Mucosa of descending colon (tissue), 3 donors: ENCODE measurements at places on chromosomes 7 and 10. TPM values are rescaled to one million over a fixed set of nuclear protein-coding genes. Genes with fewer than 3 reads are reported as not detected.

GRCh38 chr7:132738254-132738653 lies 162.0 kb upstream of the PLXNA4 start:
- DNase-seq, result no peak

MSRB2 gene
- total RNA-seq, result 35.1 TPM

GJD4 gene
- not detected for total RNA-seq

DNA sequence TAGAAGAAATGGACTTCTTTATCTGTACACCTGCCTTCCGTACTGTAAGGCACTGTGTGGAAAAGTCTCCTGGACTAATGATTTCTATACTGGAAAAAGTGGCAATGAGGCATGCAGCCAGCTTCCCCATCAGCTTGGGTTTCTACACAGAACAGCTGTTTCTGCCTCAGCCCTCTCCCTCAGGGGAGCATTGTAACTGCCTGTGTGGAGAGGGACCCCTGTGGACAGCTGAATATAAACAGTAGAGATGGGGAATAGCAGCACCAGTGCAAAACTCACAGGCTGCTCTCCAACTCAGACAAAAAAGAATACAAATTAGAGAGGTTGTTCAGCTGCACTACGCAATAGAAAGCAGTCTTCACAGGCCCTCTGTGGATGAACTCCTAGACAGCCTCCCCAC lies 451.3 kb upstream of the MBL2 start:
- no peak for DNase-seq

DNA sequence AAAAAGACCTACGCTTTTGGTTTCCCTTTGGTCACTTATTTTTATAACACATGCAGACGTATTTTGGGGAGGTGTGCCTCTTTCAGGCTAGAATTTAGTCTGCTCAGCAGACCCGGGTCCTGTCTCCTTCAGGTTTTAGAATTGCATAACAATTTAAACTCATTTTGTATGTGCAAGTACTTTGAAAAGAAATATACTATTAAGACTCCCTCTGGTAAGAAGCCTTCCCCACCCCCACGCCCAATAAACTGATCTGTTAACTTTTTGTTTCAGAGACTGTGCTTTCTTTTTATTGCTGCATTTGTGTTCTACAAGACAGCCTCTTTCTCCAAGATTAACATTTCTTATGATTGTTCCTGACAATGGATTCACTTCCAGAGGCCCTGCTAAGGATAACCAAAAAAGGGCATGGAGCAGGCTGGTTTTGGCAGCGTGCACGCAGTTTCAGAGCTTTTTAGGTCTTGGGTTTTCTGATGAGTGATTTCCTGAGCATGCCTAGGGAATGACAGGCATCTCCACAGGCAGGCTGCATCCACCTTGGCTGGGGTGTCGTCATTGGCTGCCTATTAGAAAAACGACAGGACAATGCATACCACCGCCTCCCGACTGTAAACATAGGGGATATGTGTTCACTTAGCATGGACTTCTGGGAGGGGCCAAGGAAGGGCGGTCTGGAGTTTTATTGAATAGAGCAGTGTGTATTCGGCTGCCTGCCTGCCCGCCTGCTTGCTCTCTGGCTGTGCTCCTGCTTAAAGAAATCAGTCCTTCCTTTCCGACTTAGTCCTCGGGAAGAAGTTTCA lies at the start of gene CALD1:
Gene CALD1 (plus strand): TSS at position 694 of the 800 bp plus-strand sequence. CDS start 88,100 bp downstream, outside the sequence.
- peak; percentile 53 for DNase-seq

- DNase-seq, result no peak
Observed at GRCh38 chr10:48568546-48568945, 36.3 kb downstream of the ARHGAP22 start.

LRIT1 gene
- total RNA-seq, result not detected

GRCh38 chr7:11170863-11171568 lies 197.3 kb downstream of the PHF14 start:
- DNase-seq, result no peak

DNA sequence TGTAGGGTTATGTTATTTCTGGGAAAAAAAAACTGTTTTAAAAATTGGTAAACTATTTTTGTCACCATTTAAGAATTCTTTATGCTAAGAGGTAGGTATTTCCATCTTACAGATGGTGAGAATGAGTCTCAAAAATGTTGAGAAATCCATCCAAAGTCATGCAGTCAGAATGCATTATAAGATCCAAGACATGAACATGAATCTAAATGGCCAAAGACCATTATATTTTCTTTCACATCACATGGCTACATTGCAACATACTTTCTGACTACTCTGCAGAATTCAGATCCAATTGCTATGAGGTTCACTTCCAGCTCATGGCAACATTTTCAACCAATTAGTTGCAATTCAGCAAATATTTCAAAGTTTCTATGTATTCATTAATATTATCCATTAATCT lies 181.2 kb downstream of the TWIST1 start:
- no peak for DNase-seq

- DNase-seq, result no peak
Observed at GRCh38 chr10:88889559-88890337, 9.7 kb downstream of the STAMBPL1 start.

DNA sequence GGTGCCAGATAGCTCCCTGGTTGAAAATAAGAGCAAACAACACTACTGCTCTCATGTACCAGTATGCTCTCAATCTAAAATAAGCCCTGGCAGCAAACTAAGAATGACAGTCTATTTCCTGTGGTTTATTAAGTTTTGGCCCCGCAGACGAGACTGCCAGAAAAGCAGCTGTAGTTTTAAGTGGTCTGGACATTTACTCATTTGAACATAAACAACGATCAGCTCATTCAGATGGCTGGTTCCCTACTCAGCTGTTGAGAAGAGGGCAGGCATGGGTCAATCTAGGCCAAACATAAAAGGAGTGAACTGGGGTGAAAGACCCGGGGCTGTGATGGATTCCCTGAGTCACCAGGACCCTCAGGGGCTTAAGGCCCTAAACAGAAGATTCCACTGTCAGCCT lies 4.5 kb downstream of the TRIL start:
- DNase-seq, result no peak

DNA sequence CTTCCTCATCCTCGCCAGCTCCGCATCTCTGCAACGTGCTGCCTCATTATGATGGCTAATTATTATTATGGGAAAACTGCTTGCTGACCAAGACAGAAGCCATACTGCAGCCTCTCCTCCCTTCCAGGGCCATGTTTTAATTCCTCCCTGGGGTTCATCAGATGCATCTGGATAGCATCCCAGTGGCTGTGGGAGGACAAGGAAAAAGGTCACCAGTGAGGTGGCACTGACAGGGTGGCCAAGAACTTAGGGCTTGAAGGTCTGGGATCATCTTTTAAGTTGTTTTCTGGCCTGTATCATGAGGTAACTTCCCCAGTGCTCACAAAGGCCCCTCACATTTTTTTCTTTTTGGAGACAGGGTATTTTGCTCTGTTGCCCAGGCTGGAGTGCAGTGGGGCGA lies 39.6 kb downstream of the KCNH2 start:
- no peak for DNase-seq

PHYHIPL gene
- 3.1 TPM for total RNA-seq

DNA sequence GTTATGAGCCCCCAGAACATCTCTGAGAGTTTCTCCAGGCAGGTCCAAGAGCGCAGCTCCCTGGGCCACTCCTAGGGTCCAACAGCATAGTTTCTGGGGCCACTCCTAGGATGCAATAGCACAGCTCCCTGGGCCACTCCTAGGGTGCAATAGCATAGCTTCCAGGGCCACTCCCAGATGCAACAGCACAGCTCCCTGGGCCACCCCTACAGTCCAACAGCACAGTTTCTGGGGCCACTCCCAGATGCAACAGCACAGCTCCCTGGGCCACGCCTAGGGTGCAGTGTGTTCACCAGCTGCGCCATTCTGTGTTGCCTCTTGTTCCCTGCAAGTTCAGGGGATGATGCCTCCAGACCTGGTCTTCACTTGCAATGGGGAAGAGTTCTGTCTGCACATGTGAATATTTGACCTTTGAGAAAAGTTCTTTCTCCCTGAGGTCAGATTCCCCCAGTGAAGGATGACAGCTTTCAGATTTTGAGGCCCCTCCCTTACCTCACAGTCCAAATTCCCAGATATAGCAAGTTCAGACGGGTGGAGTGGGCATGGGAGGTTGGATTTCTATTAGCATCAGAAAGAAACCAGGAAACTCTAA lies 43.0 kb upstream of the LEP start:
- DNase-seq, result no peak

LMOD2 gene
- total RNA-seq, result not detected

OR2A42 gene
- total RNA-seq, result not detected

SFMBT2 gene
- total RNA-seq, result 8.8 TPM

DNA sequence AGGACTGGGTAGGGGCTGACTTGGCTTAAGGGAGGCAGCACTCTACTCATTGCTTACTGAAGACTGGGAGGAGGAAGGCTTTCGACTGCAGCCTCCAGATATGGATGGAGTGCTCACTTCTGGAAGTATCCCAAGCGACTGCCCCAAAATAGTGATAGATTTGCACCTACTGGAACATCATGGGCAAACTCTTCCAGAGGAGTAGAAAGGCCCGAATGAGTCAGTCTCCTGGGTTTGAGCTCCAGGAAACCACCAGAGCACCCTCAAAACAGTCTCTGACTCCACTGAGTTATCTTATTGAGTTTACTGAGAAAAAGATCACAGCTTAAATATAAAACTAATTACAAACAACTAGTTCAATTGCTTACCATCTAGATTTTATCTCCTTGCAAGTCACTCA lies 37.2 kb upstream of the PDLIM1 start:
- no peak for DNase-seq

DNA sequence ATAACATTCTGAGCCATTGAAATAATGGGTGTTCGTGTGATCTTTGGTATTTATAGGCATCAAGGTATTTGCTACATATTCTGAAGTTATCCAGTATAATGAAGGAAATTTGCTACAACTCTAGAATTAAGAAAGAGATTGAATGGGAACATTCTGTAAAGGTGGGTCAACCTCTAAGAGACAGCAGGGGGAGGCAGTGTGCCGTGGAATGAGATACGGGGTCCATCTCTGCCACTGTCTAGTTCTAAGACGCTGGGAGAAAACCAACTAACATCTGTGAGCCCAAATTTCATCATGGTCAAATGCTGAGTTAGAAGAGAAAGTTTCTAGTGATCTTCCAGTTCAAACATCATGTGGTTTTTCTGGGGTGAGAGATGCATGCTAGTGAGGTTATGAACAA lies 368.9 kb downstream of the SORCS1 start:
- DNase-seq, result peak; percentile 38

GRCh38 chr7:50145801-50146338 lies 52.8 kb upstream of the ZPBP start:
- no peak for DNase-seq

PARP12 gene
- total RNA-seq, result 77.0 TPM

- no peak for DNase-seq
Observed at GRCh38 chr10:48653944-48654698, 30.6 kb upstream of the WDFY4 start.

KIAA1217 gene
- total RNA-seq, result 94.5 TPM

GRCh38 chr7:12709726-12710502 lies 22.5 kb downstream of the ARL4A start:
- DNase-seq, result no peak

- no peak for DNase-seq
Observed at GRCh38 chr10:126561294-126561920, 109.1 kb downstream of the C10orf90 start.

GRCh38 chr10:114432566-114433093 lies 28.3 kb upstream of the AFAP1L2 start:
- DNase-seq, result no peak

DNA sequence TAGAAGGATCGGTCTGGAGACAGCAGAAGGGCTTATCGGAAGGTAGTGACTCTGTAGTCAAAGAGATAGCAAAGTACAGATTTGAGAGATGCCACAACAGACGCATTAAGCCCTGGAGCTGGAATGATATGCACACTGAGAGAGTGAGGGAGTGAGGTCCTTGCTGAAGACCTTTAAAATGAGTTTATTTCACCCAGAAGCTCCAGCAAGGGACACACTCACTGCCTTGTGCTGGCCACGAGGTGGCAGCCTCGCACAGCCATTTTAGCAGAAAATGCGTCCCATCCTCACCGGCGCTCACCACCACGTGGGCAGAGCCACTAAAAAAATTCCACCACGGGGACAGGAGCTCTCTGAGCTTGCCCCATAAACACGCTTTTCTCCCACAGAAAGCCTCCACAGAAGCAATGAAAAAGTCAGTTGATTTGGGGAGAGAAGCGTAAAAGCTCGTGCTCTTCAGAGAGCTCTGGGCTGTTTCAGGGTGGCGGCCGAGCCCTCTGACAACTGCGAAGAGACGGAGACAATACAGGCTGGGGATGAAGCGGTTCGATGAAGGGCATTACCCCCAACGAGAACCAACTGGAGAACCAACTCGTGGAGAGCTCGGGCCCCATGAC lies 163.0 kb upstream of the KLF14 start:
- peak; percentile 71 for DNase-seq

GRCh38 chr7:101112233-101112632 lies 14.7 kb upstream of the SERPINE1 start:
- no peak for DNase-seq

WIPF3 gene
- total RNA-seq, result 0.89 TPM

DNA sequence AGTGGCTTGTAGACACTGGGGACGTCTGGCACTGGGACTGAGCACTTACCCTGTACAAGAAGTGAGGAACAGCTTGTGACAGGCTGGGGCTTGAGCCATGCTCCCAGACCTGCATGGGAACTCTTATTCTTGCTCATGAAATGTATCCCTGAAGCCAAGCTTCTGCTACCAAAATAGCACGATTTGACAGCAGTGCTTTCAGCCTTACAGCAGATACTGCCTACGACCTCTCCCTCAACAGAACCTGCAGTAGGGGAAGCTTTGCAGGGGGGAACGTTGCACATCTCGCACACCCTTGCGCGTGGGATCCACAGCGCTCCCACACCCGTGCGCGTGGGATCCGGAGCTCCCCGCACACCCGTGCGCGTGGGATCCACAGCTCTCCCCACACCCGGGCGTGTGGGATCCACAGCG lies 88.0 kb downstream of the CREM start:
- no peak for DNase-seq

- DNase-seq, result no peak
Observed at GRCh38 chr7:21927693-21928092, 18.0 kb downstream of the CDCA7L start.

DNA sequence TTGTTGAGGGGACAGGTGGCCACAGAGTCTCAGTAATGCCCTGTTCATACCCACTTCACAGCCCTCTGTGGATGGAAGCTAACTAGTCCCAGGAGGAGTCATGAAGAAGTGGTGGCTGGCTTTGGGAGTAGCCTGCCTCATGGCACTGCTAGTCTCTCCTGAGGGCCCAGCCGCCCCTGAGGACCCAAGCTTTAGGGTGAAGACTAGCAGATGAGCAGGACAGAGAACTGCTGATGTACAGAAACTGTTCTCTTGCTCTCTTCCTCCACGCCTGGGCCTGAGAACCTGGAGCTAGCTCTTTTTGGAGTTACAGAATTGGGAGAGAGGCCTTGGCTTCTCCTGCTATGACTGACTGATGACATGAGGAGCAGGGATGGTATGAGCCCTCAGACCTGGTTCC lies 99.2 kb downstream of the RAMP3 start:
- DNase-seq, result no peak

FGL2 gene
- 66.3 TPM for total RNA-seq

PAPOLB gene
- 0.09 TPM for total RNA-seq

- DNase-seq, result peak; percentile 78
Observed at GRCh38 chr10:113718969-113719822, 32.3 kb upstream of the PLEKHS1 start.
